ENCODE measurements at places on chromosomes 7 and 10.

GRCh38 chr10:111281516-111281915 lies 204.7 kb downstream of the ADRA2A start:
- no peak for DNase-seq

GRCh38 chr10:53827261-53827660 lies 973.8 kb downstream of the PCDH15 start:
- DNase-seq: no peak

DNA sequence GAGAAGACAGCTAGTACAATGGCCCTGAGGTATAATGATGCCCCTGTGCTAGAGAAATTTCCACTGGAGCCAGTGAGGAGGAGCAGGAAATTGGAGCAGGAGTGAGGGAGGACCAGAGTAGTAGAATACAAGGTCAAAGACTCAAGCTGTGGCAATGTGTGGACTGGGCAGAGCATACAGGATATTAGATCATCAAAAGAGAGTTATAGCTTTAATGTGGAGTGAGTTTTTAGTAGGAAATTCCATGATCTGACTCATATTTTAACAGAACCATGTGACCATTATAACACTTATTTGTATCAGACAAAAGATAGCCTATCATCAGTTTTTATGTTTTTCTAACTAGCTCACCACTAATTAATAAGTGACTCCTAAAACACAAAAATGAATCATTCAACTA lies 154.1 kb downstream of the DGKB start:
- peak; percentile 85 for DNase-seq

DNA sequence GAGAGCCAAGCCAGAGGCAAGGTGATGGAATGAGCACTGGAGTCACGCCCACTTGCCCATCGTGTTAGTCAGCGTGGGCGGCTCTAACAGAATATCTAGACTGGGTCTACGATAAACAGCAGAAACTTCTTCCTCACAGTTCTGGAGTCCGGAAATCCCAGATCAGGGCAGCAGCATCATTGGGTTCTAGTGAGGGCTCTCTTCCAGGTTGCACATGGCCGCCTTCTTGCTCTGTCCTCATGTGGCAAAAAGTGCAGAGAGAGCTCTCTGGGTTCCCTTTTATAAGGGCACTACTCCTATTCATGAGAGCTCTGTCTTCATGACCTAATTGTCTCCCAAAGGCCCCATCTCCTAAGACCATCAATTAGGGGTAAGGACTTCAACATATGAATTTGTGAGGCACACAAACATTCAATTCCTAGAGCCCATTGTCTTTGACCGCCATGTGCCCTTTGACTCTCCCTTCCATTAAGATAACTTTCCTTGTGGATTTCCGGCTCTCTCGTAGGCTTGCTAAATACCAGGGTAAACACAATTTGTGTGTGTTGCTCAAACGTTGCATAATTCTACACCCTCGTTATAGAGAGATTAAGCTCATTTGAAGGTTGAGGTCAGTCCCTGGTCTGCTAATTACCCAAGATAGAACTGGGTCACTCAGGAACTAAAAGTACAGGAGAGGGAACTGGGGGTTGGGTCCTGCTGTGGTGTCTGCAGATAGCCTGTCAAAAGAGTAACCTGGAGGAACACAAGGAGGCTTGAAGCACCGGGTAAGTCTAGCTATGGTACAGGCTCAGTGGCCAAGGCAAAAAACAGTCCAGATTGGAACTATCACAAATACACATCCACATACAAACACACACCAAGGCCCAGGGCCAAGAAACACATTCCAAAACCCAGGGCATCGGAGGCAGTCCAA lies 28.7 kb upstream of the USP6NL start:
- DNase-seq: no peak

DNA sequence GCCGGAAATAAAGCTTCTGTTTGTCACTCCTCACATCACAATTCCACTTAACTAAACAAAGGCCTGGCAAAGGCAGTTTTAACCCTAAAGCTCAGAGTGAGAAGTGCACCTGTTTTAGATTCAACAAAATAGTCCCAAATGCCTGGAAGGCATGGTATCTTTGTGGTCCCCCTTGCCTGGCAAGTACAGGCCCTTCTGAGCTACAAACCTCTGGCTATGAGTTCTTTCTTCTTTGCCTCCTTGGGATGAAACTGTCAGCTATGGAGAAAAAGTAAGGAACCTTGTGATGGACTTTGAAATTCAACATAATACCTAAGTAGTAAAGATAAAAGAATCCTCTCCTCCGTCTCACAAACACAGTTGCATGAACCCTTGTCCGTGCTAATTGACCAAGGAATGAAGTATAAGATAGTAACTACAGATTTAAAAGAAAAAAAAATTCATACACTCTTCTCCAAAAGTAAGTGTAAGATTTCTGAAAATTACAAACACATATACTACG lies 244.5 kb upstream of the ETV1 start:
- no peak for DNase-seq

DNA sequence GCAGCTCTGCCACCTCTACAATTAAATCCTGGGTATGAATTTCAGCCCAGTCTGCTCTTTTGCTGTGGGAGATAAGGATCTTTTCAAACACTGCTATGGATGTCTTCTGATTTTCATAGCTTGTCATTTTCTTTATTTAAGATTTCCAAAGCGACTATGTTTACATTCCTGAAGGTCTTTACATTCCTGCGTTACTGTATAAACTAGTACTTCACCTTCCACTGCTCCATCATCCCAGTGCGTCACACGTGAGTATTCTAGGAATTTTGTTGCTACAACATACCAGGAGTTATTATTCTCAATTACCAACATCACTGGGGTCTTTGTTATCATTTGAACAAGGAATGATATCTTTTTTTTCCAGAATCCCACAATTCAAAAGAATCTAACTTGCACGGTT lies 944.7 kb downstream of the SORCS3 start:
- DNase-seq: no peak

DNA sequence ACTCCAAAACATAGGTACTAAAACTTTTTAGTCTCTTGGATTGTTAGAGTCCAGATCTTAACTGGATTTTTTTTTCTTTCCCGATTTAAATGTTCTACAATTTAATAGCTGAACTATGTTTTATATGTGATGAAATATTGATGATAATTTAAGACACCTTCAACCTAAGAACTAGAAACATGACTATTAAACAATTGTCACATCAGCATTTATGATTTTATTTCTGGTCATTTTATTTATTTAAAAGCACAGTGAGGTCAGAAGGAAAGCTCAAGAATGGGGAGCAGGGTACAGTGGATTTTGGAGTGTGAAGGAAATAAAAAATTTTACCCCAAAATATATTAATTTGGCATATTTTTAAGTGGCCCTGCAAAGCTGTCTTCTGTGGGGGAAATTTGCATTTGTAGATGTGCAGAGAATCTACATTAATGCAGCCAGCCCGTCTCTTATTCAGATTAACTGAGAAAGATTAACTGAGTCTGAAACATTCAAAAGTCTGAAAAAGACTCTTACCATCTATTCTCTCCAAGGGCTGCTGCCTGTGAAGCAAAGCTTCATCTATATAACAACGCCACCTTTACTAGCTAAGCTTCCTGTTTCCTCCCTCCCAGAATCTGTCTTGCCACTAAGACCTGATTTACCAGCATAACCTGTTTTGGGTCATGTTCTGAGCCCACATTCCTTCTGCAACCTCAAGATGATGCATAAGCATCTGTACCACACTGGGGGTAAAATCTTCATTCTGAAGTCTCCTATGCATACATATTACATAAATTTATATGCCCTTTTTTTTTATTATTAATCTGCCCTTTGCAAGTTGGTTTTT lies 86.4 kb downstream of the TMEM106B start:
- DNase-seq: no peak

DNA sequence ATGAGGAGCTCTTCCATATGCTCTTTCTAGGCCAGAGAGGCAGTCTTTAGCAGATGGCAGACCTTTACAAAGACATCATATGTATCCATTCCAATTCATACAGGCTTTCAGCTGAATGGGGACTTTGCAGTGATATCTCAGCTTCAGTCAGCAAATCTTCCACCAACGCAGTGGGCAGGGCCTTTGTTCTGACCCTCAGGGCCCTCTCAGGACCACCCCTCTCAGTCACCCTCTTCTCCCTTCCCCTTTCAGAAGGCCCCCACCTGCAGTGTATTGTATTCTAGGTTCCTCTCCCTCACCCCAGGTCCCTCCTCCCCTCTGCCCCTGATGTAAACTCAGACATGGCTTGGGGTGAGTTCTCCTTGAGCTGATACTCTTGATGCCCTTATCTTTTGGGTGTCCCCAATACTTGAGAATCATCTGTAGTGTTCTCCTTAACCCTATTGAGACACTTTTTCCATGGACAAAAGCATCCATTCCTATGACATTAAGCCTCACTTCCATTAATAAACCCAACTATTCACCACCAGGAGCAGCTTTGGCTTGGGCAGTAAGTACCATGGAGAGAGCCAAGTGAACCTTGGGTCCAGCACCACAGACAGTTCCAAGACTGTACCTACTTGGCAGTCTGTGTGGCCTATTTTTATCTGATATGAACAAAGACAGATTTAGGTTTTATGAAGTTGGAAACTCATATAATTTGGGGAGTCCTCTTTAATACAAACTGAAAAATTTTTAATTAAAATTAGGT lies 62.7 kb downstream of the ADCYAP1R1 start:
- peak; percentile 21 for DNase-seq

DNA sequence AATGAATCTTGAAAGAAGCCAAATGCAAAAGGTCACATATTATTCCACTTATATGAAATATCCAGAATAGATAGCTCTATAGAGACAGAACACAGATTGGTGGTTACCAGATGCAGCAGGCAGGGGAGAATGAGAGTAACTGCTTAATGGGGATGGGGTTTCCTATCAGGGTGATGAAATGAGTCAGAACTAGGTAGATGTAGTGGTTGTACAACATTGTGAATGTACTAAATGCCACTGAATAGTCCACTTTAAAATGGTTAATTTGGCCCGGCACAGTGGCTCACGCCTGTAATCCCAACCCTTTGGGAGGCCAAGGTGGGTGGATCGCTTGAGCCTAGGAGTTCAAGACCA lies 9.4 kb upstream of the SLC25A28 start:
- no peak for DNase-seq

DNA sequence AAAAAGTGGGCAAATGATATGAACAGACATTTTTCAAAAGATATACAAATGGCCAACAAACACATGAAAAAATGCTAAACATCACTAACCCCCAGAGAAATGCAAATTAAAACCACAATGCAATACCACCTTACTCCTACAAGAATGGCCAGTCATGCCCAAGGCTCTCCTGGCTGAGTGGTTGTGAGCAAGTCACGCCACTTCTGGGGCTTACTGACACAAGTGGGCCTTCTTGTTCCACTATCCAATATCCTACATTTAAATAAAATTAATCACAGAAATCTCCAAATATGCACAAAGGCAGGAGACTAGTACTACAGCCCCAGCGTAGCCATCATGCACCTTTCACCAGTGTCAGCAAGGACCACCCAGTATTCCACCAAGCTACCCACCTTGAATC lies 181.9 kb downstream of the TNS3 start:
- DNase-seq: no peak

DNA sequence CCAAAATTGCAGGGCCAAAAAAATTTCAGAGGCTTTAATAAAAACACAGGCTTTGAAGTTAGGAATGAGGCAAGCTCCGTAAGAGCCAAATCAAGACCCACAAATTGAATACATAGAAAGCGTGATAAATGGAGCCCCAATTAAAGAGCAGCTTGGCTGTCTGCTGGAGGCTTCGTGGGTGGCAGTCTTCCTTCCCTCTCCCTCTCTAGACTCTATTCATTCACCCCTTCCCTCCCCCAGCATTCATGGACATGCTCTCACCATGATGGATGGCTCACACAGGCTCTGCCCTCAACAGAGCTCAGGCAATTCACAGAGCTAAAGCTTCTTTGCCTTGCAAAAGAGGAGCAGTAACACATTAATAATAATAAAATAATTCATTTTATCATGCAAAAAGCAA lies 214.1 kb downstream of the HERPUD2 start:
- DNase-seq: no peak

Measured in dermis microvascular lymphatic vessel endothelial cell (primary cell).